Stimulated activated CD4-positive, alpha-beta T cell treated with anti-CD3 and anti-CD28 coated beads, Interleukin-2, amount 100 ng/mL, for 48 hours (primary cell): ENCODE measurements at places on chromosomes 4 and X.

DNA sequence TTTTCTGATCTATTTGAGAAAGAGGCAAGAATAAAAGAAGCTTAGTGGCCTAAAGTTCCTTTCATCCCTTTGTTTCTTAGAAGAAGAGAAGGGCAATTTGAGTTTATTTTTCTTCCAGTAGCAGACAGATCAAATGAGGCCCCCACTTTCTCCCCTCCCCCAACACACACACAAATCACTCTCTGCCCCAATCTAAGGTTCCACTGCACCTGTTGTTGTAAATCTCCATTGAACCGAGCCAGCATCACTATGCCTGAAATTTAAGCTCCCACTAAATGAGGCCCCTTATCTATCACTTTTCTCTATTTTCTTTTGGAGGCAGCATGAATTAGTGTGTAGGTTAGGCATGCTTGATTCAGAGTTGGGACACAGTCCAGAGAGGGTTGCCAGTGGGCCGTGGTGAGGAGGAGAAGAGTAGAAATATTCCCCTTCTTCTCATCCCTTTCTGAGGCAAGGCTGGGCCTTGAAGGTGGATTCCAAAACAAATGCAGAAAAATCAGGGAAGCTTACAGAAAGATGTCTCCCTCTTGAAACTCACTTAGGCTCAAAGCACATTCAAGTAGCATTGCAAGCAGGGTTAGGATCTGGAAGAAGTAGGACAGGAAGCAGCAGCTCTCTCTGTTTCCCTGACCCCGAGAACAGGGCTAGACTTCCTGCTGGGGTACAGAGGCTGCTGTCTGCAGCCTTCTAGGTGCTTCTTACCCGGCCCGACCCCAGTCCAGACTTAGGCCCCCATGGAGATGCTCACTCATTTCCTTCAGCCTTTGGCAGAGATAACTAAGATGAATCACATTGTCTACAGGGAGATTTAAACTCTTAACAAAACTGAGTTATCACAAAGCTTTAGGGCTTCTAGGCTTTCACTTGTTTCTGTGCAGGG, 70.7 kb downstream of the RASL11B start:
- no peak for DNase-seq

DNA sequence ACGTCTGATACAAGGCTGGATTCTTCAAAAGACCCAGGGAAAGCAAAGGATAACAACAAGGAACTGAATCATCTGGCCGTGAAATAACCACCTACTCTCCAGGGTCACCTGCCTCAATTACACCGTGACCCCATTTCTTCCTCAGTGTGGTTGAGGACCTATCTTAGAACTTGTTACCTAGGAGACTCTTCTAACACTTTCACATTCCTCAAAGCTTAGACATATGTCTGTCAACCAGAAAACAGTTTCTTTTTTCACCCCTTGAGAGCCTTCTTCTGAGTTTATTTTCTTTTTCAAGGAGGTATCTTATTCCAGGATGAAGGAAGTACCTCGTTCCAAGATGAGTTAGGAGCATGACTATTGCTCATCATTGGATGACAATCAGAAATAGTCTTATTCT, 337.8 kb downstream of the ARHGAP24 start:
- DNase-seq = no peak

DNA sequence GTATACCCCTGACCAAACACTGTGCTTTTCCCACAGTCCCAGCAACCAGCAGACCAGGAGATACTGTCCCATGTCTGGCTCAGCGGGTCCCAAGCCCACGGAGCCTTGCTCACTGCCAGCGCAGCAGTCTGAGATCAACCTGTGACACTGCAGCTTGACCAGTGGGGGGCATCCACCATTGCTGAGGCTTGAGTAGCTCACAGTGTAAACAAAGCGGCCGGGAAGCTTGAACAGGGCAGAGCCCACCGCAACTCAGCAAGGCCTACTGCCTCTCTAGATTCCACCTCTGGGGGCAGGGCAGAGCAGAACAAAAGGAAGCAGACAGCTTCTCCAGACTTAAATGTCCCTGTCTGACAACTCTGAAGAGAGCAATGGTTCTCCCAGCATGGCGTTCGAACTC, 58.1 kb downstream of the SLC10A6 start:
- no peak for DNase-seq

GRCh38 chrX:40158036-40158706, 60.4 kb upstream of the BCOR start:
- no peak for DNase-seq

- DNase-seq = no peak
Measured at GRCh38 chrX:41913476-41913875, 9.9 kb downstream of the CASK start.

GRCh38 chr4:152539556-152540292, 3.8 kb upstream of the FBXW7 start:
- no peak for DNase-seq

- DNase-seq = no peak
Measured at GRCh38 chr4:17468619-17469221, 43.2 kb downstream of the QDPR start.

DNA sequence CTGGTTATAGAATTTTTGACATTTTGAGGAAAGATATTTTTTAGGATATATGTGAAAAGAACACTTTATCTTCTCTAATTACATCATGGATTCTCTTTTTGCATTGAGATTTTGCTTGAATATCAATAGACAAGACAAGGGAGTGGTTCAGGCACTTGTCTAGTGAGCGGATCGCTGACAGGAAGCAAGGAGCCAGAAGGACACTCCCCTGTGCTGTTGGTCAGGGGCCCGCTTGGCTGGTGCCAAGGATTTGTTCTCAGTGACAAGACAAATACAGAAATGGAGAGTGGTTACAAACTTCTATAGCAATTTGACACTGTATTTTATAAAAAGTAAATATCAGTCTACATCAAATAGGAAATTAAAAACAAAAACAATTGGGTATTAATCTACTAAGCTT, 60.0 kb downstream of the SLC9B1 start:
- no peak for DNase-seq

- no peak for DNase-seq
Measured at GRCh38 chr4:98446499-98447375, 185.6 kb downstream of the RAP1GDS1 start.

- DNase-seq = no peak
Measured at GRCh38 chr4:24514808-24515207, 69.5 kb downstream of the DHX15 start.

GRCh38 chr4:2451036-2451520, 17.8 kb upstream of the RNF4 start:
- DNase-seq = no peak

DNA sequence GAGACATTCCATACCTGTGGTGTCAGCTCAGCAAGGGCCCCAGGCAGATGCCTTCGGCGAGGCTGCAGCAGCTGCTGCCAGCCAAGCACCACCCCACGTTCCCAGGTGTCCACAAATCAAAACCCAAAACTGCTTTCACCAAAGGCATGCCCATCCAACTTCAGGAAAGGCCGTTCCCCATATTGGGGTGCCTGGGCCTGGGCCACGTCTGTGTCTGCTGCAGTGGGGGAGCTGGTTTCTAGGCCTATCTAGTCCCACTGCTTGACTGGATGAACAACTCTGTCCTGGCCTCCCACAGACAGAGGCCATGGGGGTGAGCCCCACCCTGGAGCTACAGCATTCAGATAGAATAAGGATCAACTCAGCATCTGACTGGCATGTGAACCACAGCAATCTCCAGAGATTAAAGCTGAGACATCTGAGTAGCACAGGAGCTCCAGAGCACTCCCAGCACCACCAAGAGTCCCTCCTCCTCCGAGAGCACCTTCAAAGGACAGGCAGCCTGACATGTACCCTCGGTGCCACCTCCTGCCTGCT, 37.0 kb downstream of the NAT8L start:
- no peak for DNase-seq

GRCh38 chr4:105994061-105994460, 98.8 kb downstream of the NPNT start:
- no peak for DNase-seq

DNA sequence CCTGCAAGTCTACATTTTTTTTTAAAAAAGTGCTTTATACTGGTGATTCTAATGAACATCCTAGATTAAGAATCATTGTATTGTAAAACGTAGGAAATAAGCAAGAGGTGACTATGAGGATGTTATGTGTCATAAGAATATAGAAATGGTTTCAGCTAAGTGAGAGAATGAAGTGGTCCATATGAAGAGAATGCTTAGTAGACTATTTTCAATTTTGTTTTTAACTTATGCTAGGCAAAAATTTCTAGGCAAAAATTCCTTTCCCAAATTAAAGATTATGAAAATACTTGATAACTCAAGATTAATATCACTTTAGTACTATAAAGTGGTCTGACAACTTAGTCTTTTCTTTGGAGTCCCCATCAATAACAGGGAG, 825 bp downstream of the DYNLT3 start:
- no peak for DNase-seq

DNA sequence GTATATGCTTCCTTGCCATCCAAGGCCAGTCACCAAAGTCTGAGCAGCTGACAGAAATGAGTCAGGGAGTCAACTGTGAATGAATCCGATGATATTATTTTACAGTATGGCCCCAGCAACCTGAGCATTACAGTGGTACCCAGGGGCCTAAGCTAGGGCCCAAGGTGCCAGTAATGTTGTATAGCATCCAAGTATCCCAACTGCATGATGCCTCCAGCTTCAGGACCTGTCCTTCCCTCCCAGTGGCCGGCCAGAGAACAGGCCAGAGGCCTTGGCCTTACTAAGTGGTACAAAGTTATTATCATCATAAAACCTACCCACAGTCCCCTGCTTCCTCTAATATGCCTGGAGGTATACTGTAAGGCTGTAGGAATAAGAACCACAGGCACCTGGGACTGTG, 79.9 kb downstream of the RFC1 start:
- no peak for DNase-seq

DNA sequence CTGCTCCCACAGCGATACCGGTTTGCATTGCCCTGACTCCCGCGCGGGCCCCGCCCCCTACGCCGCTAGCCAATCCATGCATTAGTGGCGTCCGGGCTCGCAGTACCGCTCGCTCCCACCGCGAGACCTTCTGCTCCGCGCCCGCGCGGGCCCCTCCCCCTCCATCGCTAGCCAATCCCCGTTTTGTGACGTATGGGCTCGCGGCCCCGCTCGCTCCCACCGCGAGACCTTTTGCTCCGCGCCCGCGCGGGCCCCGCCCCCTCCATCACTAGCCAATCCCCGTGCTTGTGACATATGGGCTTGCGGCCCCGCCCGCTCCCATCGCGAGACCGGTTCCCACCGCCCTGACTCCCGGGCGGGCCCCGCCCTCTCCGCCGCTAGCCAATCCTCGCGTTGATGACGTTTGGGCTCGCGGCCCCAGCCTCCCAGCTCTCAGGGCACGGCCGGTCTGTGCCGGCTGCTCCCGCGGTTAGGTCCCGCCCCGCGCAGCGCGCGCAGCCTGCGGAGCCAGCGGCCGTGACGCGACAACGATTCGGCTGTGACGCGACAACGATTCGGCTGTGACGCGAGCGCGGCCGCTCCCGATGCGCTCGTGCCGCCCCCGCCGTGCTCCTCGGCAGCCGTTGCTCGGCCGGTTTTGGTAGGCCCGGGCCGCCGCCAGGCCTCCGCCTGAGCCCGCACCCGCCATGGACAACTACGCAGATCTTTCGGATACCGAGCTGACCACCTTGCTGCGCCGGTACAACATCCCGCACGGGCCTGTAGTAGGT, at the start of gene EMD:
Gene EMD, plus strand, starts transcription at position 497 of the 770 bp plus-strand sequence. Its CDS starts 190 bp downstream, at position 687.
- peak; percentile 91 for DNase-seq

DNA sequence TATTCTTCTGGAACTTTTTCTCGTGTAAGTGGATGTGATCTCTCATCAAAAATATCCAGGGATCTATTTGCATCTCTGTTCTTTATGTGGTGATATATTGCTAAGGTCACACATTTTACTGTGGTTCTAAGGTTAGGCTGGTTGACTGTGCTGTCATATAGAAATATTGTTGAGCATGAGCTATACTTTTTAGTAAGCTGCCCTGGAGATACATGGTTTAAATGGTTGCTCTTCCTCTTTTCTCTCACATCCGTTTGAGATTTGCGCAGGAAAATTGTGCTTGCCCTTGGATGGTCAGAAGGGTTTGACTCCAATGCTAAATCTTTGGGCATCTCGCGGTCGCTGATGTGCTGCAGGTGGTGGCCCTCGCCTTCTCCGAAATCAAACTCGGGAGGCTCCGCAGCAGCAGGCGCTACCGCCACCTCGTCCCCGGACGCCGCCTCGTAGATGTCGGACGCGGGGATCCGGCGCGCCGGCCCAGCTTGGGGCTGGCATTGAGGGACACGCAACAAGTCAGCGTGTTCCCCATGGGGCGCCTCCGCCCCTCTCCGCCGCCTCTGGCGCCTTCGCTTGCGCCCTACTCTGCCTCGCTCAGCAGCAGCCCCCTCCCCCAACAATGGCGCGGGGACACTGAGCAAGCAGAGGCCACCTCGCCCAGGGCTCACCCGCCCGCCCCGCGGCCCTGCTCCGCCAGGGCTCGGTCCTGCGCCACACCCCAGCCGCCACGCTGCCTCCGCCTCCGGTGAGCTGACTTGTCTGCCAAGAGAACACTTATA, 154.5 kb downstream of the MSN start:
- DNase-seq = peak; percentile 6
